ENCODE measurements at places on chromosomes 16 and 17. TPM values are rescaled to one million over a fixed set of nuclear protein-coding genes. Genes with fewer than 3 reads are reported as not detected.

DNA sequence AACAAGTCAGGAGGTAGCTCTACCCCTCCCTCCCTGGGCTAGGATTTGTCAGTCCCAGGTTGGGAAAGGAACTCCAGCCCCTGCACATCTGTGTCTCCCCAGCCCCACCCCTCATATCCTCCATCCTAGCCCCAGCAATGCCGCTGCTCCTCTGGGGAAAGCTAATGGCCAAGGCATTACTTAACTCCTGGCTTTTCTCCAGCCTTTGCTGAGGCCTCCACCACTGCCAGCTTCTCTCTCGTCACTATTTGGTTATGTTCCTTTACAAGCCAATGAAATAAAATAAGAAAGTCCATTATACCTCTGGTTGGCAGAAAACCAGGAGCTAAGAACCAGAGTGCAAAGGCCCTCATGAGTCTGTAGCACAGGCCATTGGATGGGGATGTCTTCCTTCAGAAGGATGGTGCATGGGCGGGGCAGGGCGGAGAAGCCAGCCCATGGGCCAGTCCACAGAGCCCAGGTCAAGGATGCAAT is 171.0 kb downstream of the CCDC182 start:
- H3K4me3 ChIP-seq = no peak overlapping the region
- H3K27me3 ChIP-seq = peaks cover 23% of the 10 kb centered on the region
- no peak for DNase-seq

DNA sequence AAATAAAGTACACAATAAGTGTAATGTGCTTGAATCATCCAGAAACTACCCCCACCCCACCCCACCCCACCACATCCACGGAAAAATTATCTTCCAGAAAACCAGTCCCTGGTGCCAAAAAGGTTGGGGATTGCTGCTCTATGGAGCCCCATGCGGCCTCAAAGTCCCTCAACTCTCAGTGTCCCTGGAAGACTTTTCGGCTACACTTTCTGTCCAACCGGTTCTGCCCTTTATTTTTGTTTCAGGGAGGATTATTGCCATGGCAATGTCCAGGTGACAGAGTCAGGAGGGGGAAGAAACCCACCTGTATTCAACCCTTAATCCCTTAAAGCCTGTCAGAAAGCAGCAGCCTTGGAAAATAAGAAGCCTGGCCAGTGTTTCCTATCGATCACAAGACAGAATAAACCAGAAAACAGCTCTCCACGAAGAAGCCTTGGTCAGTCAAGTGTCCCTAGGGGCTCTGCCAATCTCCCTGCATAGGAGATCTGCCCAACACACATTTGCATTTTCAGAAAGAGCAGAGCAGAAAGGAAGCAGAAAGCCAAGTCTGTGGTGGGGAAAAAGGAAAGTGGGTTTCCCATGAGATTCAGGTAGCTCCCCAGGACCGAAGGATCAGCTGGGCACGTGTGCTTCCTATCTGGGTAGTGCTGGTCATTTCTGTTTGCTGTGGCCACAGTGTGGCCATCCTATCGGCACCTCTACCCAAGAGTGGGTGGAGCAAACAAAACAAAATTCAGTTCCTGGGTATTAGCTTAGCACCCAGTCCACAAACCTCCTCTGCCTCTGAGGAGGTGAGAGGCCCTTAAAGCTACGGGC is 342.7 kb downstream of the SOX9 start:
- H3K27me3 ChIP-seq = no peaks in the 10 kb centered on the region
- H3K27ac ChIP-seq = peak overlapping the region; percentile 100
- no peaks in the 10 kb centered on the region for H3K36me3 ChIP-seq
- H3K4me3 ChIP-seq = no peak overlapping the region

Gene GPR142
- total RNA-seq = not detected

DNA sequence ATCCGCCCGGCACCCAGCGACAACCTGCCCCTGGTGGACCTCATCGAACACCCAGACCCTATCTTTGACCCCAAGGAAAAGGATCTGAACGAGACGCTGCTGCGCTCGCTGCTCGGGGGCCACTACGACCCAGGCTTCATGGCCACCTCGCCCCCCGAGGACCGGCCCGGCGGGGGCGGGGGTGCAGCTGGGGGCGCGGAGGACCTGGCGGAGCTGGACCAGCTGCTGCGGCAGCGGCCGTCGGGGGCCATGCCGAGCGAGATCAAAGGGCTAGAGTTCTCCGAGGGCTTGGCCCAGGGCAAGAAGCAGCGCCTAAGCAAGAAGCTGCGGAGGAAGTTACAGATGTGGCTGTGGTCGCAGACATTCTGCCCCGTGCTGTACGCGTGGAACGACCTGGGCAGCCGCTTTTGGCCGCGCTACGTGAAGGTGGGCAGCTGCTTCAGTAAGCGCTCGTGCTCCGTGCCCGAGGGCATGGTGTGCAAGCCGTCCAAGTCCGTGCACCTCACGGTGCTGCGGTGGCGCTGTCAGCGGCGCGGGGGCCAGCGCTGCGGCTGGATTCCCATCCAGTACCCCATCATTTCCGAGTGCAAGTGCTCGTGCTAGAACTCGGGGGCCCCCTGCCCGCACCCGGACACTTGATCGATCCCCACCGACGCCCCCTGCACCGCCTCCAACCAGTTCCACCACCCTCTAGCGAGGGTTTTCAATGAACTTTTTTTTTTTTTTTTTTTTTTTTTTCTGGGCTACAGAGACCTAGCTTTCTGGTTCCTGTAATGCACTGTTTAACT is 1.0 kb downstream of the NOG start:
- peaks cover 22% of the 10 kb centered on the region for H3K4me1 ChIP-seq
- peak; percentile 44 for DNase-seq
- H3K36me3 ChIP-seq = no peaks in the 10 kb centered on the region
- no peaks in the 10 kb centered on the region for H3K27me3 ChIP-seq

All from PC-9 (cell line).